ENCODE measurements at places on chromosomes 16 and 17.

DNA sequence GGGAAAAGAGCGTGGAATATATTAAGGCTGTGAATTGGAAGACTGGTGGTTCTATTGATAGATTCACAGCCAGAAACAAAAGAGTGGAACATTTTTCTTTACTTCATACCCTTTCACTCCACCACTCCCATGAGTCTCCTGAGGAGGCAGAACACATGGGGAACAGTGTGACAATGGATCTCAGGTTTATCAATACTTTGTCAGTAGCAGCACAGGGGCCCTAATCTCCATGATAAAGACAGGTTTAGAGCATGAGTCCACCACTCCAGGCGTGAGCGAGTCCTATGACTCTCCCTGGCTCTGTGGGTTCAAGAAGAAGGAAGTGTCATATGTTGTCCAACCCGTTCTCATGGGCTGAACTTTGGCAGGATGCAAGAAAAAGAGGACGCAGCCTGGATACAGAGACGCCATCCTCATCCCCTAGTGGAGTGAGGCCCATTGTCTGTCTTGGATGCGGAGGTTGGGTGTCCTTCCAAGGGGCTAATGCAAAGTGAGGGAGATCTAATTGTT is 361.2 kb downstream of the TMEM114 start:
- DNase-seq = no peak

DNA sequence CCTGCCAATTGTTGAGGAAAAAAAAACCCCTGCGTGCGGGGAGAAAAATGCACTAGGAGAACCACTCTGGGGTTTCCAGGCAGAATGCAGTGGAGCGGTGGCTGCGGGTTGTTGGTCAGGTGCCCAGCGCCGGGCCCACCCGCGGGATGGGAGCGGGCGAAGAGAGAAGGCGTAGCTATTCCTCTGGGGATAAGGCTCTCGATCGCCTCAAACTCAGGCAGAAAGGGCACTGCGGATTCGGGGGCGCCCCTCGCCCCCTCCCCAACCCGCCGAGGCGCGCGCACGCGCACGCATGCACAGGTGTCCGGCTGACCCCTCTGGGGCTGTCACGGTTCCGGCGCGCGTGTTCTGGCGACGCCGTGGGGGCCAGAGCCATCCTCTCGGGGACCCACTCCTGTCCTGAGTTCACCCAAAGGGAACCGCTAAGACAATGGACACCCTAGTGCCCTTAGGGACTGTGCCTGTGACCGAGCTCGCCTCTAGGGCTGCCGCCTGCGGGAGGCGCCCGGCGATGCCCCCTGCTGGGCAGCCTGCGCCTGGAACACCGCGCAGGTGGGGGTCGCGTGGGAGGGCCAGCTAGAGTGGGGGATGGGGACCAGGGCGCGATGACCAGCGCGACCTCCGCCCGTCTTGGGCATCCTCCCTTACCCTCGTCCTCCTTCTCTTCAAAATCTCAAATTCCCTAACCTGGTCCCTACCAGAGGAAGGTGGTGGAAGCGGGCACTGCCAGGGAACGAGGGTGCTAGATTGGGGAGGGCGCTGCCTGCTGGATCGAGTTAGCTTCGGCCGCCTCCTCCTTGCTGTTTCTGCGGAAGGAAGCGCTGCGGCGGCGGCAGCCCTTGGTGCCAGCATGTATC is 14.4 kb upstream of the CBX8 start:
- DNase-seq = no peak

- DNase-seq = no peak
Measured at GRCh38 chr16:66949472-66949871, 11.6 kb upstream of the CES3 start.

- no peak for DNase-seq
Measured at GRCh38 chr17:69999253-69999652, 75.8 kb upstream of the KCNJ16 start.

DNA sequence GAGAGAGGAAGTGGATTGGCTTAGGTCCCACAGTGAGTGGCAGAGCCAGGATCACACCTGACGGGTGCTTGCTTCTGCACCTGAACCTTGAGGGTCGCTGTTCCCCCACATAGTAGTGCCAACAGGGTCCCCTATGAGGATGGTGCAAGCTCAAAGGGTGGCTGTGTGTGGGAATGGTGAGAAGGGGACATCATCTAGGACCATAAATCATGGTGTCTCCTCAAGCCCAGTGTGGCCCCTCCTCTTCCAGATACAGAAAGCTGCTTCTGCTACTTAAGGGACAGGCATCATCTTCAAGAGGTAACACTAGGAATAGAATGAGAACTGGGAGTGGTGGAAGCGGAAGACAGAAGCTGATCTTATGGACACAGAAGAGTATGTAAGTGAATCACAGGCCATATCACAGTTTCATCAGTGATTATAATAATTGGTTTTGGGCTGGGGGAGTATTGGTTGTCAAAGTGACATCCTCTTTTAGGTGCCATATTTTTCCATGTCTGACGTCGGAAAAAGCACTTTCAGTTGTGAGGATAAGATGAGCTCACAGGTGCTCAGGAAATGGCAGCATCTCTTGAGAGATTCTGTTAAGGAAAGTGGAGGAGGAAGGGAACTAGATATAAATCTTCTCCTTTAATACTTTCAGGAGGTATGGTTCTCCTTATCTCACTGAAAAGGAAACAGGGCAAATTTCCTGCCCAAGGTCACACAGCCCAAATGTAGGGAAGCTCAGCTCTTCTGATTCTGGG is 83.2 kb upstream of the HNF1B start:
- no peak for DNase-seq

GRCh38 chr17:48121923-48122664 is 14.5 kb downstream of the SNX11 start:
- no peak for DNase-seq
